ENCODE measurements at places on chromosomes 6 and 20.

DNA sequence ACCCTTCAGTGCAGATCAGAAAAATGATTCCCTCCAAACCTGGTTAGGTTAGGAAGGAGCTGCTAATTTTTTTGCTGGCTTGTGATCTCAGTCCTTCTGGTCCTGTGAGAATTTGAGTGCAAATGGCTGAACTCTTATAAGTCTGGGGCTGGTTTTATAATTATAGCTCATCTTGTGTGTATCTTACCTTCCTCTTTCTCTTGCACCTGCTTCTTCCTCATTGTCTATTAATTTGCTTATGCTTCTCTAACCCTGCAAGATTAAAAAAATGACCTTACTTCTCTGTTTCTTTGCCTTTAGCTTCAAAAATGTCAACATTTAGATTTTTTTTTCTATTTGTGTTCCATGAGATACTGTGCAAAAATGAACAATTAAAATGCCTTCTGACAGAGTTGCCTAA is 576.2 kb downstream of the DHX35 start:
- DNase-seq, result no peak

GRCh38 chr6:19876672-19877071 is 39.5 kb downstream of the ID4 start:
- DNase-seq, result no peak

GRCh38 chr6:149233056-149233715 is 84.3 kb upstream of the TAB2 start:
- no peak for DNase-seq

- DNase-seq, result no peak
These were observed 5.9 kb downstream of the TP53INP2 start for GRCh38 chr20:34709831-34710567.

DNA sequence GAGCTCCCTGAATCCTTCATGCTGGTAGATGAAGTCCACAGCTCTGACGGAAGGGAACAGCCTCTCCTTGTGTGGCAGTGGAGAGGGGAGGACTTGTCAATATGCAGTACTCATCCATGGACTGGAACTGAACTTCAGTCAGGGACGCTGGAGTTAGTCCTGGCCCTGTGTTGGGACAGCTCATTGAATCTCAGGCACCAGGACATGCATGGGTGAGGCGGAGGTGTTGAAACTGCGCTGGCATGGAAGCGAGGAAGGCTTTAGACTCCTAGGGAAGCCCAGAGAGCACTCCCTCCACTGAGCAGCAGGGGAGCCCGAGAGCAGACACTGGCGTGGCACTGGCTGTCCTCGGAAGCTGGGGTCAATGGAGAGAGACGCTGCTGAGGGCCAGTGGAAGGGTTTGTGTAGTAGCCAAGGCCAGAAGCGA is 161.3 kb upstream of the GGTLC1 start:
- DNase-seq, result no peak

GRCh38 chr6:22145823-22146677 is 150.8 kb downstream of the PRL start:
- DNase-seq, result peak; percentile 22

- no peak for DNase-seq
These were observed 573.1 kb upstream of the CHD6 start for GRCh38 chr20:42191140-42191860.

DNA sequence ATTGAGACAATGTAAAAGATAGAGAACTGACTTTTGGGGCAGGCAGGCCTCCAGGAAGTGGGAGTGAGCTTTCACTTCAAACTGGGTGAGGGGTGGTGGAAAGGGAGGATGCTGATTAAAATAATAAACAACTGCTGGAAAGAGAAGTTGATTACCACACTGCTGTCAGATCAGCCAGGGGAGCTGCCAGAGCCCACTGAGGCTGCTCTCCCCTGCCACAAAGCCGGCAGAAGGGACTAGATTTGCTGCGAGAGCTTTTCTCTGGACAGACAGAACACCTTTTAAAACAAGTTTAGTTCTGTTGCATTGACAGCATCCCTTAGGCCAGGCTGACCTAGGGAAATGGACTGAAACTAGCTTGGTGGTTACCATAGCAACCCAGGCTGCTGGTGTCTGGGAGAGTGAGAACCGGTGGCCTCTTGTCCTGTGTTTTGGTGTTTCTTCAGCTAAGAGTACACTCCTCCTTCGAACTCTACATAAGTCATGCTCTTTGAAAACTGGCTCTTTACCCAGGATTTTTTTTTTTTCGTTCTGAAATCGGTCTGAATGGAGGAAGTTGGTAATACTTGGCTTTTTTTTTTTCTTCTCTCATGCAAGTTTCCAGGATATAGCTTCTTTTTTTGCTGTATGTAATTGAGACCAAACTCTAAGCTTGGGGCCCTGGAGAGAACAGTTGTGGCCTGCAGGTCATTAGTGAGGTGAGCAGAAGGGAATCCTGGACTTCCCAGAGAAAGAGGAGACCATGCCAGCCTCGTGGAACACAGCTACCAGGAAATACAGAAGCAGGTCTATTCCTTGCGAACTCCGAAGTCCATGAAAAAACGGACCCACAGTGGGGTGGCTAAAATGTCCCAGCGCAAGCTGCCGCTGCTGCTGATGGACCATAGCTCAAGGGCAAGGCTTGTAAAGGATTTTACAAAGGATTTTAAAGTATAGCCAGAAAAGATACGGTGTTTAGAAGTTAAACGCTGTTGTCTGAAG is 374.4 kb downstream of the UTRN start:
- no peak for DNase-seq

GRCh38 chr20:5687884-5688283 is 62.3 kb upstream of the SHLD1 start:
- DNase-seq, result no peak

DNA sequence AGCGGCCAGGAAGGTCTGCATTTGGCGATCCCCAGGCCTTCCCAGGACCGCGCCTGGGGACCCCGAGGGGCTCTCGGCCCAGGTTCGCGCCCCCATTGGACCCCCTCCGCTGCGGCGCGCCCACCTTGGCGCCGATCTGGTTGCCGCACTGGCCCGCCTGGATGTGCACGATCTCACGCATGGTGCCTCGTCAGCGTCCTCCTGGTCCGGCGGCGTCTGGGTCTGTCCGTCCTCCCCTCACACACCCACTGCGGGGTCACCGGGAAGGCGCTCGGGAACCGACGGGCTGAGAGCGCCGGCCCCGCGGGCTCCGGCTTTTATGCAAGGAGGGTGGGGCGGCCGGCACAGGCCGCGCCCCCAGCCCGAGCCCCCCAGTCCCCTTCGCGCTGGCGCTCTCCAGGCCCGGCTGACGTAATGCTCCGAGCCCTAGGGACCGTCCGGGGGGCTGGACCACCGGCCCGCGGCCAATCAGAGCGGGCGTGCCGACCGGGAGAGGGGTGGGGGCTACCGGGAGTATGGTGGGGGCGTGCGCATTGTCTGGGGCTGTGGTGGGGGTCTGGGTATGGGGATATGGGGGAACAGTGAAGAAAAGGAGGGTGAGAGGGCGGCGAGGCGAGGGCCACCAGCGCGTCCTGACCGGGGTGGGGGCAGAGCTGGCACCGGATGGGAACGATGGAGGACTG is at the start of gene TUBB2B:
TUBB2B (minus strand) TSS at position 291 of the 683 bp plus-strand sequence; CDS start at position 181, 110 bp downstream.
- DNase-seq, result no peak

DNA sequence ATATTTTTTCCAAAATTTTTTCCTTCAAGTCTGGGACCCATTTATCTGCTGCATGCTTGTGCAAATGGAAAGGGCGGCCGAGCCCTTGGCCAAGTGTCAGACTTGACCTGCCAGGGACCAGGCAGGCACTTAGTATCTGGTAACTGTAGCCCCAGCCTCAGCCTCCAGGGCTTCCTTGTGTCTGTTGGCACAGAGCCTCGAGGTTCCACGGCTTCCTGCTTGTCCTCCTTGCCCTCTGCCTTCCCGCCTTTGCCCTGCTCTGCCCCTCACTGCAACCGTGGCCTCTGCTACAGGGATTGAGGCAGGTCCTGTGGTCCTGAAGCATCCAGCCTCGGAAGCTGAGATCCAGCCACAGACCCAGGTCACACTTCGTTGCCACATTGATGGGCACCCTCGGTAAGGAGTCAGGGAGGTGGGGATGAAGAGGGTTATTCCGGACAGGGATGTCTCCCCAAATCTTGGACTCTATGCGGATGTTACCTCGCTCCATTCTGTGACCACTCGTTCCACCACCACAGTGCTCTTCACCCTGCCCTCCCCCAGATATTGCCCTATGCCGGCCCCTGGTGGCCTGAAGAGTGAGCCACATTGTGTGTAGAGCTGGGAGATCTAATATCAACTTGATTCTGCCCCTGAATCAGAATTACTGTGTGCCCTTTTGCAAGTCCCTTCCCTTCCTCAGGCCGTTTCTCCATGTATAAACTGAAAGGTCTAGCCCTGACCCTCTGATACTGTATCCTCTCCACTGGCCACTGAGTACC is 41.5 kb upstream of the SRF start:
- no peak for DNase-seq

- DNase-seq, result no peak
These were observed 138.8 kb upstream of the C6orf118 start for GRCh38 chr6:165448210-165448609.

GRCh38 chr20:33163856-33164762 is 3.9 kb upstream of the BPIFA2 start:
- DNase-seq, result no peak

All from iPS DF 6.9 (cell line).